Neuronal stem cell (in vitro differentiated cells): ENCODE measurements at places on chromosomes 16 and 17.

DNA sequence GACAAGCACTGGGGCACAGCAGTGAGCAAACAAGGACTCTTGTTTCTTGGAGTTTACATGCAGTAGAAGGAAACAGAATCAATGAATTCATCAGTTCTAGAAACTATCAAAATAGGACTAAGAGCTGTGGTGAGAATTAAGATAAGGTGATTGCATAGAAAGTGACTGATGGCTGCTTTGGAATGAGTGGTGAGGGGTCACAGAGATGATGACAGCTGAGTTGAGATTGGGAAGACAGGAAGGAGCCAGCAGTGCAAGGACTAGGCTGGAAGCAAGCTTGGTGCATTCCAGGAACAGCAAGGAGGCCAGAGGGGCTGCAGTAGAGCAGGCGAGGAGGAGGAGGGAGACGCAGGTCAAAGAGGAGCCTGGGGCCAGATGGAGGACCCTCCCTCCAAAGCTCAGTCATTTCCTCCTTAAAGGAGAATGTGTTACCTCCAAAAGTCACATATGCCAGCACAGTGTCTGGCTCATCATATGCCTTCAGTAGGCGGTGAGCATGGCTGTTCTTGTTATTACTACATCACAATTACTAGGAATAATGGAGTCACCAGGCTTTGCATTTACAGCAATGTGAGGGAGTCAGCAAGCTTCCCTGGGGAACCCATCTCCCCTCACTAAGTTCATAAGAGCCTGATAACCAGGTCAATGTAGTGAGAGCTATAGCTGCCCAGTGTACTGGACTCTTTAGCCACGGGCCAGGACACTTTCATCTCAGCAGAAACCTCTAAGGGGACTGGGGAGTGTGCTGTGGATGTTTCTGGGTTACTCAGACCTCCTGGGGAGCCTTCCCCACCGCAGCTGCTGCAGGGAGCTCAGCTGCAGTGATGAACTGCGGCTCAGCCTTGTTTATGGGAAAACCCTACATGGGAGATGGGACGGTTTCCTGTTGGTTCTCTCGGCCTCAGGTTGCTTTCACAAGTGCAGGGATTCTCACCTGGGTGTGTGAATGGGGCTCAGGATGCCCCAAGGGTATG, 157.2 kb downstream of the SEC14L1 start:
- H3K27ac ChIP-seq, result no peak overlapping the region
- H3K4me1 ChIP-seq, result peaks cover 5% of the 10 kb centered on the region
- no peaks in the 10 kb centered on the region for H3K36me3 ChIP-seq
- no peak for DNase-seq

DNA sequence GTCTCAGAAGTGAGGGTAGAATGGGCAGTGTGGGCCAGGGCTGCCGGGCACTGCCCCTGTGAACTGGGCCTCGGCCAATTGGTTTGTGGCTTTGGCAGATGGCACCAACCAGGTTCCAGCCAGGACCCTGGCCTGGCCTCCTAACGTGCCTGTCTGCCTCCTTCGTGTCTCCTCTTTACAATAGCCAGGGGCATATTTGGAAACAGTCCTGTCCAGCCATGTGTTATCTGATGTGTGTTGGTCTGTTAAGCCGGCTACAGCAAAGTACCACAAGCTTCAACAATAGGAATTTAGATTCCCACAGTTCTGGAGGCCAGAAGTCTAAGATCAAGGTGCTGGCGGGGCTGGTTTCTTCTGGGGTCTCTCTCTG, 14.6 kb downstream of the CRISPLD2 start:
- H3K4me1 ChIP-seq, result no peaks in the 10 kb centered on the region
- no peak overlapping the region for H3K4me3 ChIP-seq
- no peak for DNase-seq
- no peaks in the 10 kb centered on the region for H3K27me3 ChIP-seq
- H3K36me3 ChIP-seq, result no peaks in the 10 kb centered on the region

DNA sequence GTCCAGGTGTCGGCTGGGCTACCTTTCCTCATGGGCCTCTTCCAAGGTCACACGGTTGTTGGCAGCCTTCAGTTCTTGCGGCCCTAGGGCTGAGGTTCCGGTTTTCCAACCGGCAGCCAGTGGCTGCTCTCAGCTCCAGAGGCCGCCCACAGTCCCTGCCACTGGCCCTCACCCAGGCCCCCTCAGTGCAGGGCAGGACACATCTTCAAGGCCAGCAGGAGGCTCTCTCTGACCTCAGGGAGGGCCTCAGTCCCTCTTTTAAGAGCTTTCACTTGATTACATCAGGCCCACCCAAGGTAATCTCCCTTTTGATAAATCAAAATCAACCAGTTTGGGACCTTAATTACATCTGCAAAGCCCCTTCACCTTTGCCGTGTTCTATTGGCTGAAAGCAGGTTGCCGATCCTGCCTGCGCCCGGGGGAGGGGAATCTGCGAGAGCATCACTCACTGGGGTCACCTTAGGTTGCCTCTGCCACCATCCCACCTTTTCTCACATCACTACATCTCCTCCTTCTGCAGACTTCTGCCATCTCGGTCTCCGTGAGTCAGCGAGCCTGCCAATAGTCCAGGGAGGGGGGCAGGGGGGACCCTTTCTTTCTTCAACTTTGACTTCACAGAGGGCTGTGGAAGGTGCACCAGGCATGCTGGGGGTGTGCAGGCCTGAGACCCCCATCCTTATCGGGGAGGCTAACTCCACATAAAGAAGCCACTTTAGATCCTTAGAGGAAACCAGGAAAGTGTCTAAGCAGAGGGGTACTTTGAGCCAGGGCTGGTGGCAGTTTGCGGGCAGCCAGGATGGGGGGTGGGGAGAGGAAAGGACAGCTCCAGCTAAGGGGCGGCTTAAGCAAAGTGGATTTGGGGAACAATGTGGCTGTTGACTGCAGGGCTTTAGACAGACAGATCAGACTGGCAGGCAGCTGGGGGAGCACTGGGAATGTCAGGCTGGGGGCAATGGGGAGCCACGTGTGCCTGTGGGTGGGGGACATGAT, 28.8 kb upstream of the NXPH3 start:
- peaks cover 65% of the 10 kb centered on the region for H3K27me3 ChIP-seq
- no peak overlapping the region for H3K4me3 ChIP-seq
- DNase-seq, result no peak
- H3K36me3 ChIP-seq, result no peaks in the 10 kb centered on the region
- H3K4me1 ChIP-seq, result no peaks in the 10 kb centered on the region
- no peak overlapping the region for H3K27ac ChIP-seq

DNA sequence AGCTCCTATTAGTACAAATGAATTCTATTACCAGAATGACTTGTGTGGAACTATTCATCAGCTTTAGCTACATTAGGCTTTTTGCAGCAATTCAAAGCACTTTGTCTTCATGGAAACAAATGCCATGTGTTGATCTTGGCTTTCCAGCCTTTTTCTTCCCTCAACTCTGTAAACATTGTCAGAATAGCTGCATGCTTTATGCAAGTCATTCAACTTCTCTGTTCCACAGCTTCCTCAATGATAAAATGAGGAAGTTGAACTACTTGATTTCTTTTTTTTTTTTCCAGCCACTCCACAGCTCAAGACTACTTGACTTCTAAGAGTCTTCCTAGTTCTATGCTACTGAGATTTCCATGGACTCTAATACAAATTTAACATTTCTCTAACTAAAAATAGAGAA, 41.1 kb downstream of the KIAA0753 start:
- H3K36me3 ChIP-seq, result peaks cover 11% of the 10 kb centered on the region
- no peak overlapping the region for H3K4me3 ChIP-seq
- H3K4me1 ChIP-seq, result no peaks in the 10 kb centered on the region
- no peak overlapping the region for H3K27ac ChIP-seq
- no peaks in the 10 kb centered on the region for H3K27me3 ChIP-seq
- no peak for DNase-seq

GRCh38 chr17:50548831-50549230, 1.9 kb downstream of the SPATA20 start:
- H3K4me3 ChIP-seq, result no peak overlapping the region
- DNase-seq, result no peak
- H3K27ac ChIP-seq, result no peak overlapping the region
- H3K27me3 ChIP-seq, result no peaks in the 10 kb centered on the region

GRCh38 chr17:75346906-75347305, 57.7 kb upstream of the SLC25A19 start:
- no peaks in the 10 kb centered on the region for H3K36me3 ChIP-seq
- peak; percentile 20 for DNase-seq
- H3K27ac ChIP-seq, result peak overlapping the region; percentile 21
- H3K4me1 ChIP-seq, result peaks cover 21% of the 10 kb centered on the region
- H3K27me3 ChIP-seq, result no peaks in the 10 kb centered on the region
- no peak overlapping the region for H3K4me3 ChIP-seq

DNA sequence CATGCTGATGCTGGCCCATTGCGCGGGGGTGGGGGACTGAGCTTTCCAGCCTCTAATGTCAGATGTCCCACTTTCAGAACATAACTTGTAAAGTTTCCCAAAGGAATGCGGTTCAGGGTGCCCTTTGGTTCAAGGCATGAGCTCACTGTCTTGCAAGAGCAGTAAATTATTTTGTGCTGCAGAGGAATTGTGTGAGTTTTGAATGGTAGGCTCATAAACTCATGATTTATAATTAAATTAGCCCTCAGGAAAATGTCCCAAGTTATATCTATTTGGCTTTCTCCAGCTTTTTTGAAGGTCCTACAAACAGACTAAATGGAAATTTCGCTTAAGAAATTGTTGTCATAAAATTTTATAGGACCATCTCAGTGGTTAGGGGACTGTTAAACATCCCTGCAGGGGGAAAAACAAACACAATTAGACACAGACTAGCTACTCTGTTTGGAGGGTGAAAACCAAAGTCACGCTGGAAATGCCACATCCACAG, 321.8 kb downstream of the HS3ST3B1 start:
- H3K27ac ChIP-seq, result no peak overlapping the region
- H3K27me3 ChIP-seq, result no peaks in the 10 kb centered on the region
- no peak for DNase-seq
- no peak overlapping the region for H3K4me3 ChIP-seq

DNA sequence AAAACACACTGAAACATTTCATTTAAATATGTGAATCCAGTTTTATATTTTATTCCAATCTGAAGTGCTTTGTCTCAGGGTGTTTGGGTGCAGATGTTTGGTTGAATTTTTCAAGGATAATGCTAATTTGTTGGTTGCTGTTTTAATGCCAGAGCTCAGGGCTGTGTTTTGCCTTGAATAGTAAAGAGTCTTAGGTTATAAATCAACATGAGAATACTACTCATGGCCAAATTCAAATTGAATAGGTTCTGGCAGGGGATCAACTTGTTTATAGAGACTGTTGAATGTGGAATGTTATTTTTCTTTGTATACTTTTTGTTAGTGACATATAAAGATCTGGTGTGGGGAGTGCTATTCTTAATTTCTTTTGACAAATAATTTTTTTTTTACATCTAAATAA, 18.8 kb downstream of the TOM1L1 start:
- no peak for DNase-seq
- no peak overlapping the region for H3K4me3 ChIP-seq
- no peak overlapping the region for H3K27ac ChIP-seq
- no peaks in the 10 kb centered on the region for H3K27me3 ChIP-seq
- no peaks in the 10 kb centered on the region for H3K4me1 ChIP-seq

- no peaks in the 10 kb centered on the region for H3K36me3 ChIP-seq
- H3K27me3 ChIP-seq, result no peaks in the 10 kb centered on the region
- no peak for DNase-seq
Measured at GRCh38 chr17:50899559-50900319, 33.6 kb upstream of the TOB1 start.

DNA sequence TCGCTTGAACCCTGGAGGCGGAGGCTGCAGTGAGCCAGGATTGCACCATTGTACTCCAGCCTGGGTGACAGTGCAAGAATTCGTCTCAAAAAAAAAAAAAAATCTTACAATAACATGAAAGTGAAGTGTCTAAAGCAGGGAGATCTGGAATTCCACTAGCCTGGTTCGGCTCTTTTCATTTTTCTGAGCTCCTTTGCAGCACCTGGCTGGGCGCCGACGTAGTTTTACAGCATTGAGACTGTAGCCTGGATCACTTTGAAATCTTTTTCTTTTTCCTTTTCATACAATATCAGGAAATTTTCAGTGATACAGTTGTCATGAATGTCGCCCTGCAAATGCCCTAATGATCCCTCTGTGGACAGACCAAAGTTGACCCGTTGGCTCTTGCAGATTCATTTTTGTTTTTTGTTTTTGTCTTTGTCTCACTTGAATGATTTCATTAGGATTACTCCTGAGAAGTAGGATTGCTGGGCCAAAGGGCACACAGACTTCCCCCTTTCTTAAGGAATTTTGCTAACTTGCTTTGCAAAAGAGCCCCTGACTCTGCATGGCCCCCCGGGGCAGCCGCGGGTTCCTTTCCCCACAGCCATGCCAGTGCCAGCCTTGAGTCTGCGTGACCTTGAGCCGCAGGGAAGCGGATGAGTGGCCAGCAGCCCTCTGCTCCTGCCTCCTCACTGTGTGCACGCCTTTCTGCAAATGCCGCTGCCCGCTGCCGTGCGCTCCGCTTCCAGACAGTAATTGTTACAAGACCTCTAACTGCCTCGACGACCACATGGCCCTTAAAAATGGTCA, 28.0 kb downstream of the CRISPLD2 start:
- no peak overlapping the region for H3K27ac ChIP-seq
- DNase-seq, result peak; percentile 55
- H3K36me3 ChIP-seq, result no peaks in the 10 kb centered on the region
- H3K4me3 ChIP-seq, result no peak overlapping the region
- H3K27me3 ChIP-seq, result no peaks in the 10 kb centered on the region

- H3K27me3 ChIP-seq, result peaks cover 8% of the 10 kb centered on the region
- peaks cover 18% of the 10 kb centered on the region for H3K4me1 ChIP-seq
- no peaks in the 10 kb centered on the region for H3K36me3 ChIP-seq
- H3K27ac ChIP-seq, result no peak overlapping the region
Measured at GRCh38 chr17:30226878-30227277, 8.6 kb downstream of the SLC6A4 start.

GRCh38 chr17:78707016-78707415, 75.1 kb downstream of the CYTH1 start:
- no peaks in the 10 kb centered on the region for H3K27me3 ChIP-seq
- no peaks in the 10 kb centered on the region for H3K4me1 ChIP-seq
- no peak for DNase-seq

- peak; percentile 3 for DNase-seq
- no peak overlapping the region for H3K27ac ChIP-seq
- H3K4me3 ChIP-seq, result no peak overlapping the region
- no peaks in the 10 kb centered on the region for H3K36me3 ChIP-seq
- peaks cover 5% of the 10 kb centered on the region for H3K4me1 ChIP-seq
Measured at GRCh38 chr17:33976831-33977230, 278.3 kb upstream of the CCL2 start.

- H3K27me3 ChIP-seq, result peaks cover 10% of the 10 kb centered on the region
- H3K4me3 ChIP-seq, result no peak overlapping the region
Measured at GRCh38 chr16:55037966-55038365, 107.3 kb downstream of the IRX5 start.

GRCh38 chr17:50793007-50793406, 25.7 kb upstream of the ANKRD40CL start:
- H3K4me1 ChIP-seq, result peaks cover 11% of the 10 kb centered on the region
- no peak overlapping the region for H3K27ac ChIP-seq
- no peak for DNase-seq
- no peaks in the 10 kb centered on the region for H3K27me3 ChIP-seq

DNA sequence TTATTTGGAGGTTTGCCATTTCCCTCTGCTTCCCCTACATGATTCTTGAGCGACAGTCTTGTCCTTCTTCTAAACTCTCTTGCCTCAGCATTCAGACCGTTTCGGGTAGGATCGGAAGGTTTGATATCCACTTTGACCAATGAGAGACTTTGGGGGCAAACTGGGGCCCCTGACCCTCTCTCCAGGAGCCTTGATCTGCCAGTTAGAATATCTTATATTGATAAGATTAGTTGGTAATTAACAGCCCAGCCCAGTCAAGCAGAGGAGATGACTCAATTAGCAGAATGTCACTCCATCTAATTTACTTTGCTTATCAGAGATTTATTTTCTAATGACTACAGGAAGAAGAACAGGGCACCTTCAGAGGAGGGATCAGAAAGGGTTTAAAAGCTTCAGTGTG, 532.8 kb downstream of the XYLT1 start:
- no peak for DNase-seq
- H3K4me3 ChIP-seq, result no peak overlapping the region

GRCh38 chr17:68533887-68534694, 21.9 kb downstream of the PRKAR1A start:
- H3K4me3 ChIP-seq, result no peak overlapping the region
- no peak for DNase-seq
- peaks cover 20% of the 10 kb centered on the region for H3K36me3 ChIP-seq
